ENCODE measurements at places on chromosomes 1 and 21. TPM values are rescaled to one million over a fixed set of nuclear protein-coding genes. Genes with fewer than 3 reads are reported as not detected.

GRCh38 chr1:178594133-178594532, 81.2 kb downstream of the TEX35 start:
- DNase-seq, result no peak

DNA sequence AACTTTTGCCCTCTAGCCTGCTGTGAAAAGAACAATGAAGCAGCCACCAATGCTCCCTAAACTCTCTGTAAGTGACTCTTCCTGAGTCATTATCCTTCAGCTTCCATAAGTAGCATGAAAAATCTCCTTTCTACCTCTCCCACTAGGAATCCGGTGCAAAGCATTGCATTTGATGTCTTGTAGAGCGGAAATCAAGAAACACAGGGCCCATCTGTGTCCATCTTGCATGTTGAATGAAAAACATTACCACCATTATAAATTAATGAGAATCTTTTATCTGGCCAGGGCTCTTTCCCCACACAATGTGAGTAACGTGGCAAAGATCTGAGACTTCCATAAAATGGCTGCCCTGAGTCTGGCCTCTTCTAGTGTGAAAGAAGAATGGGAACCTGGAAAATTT, 324.4 kb downstream of the ADGRL2 start:
- DNase-seq, result no peak

The COL9A2 gene
- 0.32 TPM for polyA plus RNA-seq

The KIF21B gene
- 1.4 TPM for polyA plus RNA-seq

DNA sequence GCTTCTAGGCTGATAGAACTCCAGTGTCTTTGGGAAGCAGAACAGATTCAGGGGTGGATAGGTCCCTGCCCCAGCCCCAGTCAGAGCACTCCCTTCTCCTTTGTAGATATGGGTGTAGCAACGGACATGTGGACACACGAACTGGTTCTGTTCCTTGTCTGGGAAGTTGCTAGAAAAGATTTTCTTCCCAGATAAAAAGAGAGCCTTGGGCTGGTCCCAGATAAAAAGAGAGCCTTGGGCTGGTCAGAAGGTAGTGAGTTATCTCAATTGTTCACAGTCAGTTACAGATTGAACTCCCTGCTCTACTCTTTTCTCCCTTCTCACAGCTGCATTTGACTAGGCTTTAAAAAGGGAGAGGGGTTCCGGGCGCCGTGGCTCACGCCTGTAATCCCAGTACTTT, 7.4 kb upstream of the EFNA1 start:
- no peak for DNase-seq

The PROK1 gene
- not detected for polyA plus RNA-seq

The SIK1 gene
- 14.0 TPM for polyA plus RNA-seq

- no peak for DNase-seq
Observed at GRCh38 chr1:63674865-63675419, 81.7 kb downstream of the PGM1 start.

DNA sequence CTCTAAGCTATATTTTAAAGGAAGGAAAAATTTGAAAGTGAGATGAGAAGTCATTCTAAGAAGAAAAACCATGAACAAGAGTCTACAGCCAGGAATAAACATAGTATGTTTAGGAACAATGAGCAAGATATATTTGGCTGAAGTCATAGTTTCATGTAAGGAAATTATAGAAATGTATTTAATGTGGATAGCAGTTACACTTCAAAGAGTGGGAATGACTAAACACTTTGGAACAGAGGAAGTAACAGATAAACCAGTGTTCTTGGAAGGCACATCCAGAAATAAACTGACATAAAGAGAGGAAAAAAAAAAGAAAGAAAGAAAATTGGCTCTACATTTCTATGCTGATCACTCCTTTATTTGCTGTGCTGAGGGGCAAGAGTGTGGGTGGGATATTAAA, 18.0 kb downstream of the C8A start:
- no peak for DNase-seq

The BARHL2 gene
- polyA plus RNA-seq, result not detected

- no peak for DNase-seq
Observed at GRCh38 chr21:45972716-45973474, 8.7 kb upstream of the COL6A1 start.

DNA sequence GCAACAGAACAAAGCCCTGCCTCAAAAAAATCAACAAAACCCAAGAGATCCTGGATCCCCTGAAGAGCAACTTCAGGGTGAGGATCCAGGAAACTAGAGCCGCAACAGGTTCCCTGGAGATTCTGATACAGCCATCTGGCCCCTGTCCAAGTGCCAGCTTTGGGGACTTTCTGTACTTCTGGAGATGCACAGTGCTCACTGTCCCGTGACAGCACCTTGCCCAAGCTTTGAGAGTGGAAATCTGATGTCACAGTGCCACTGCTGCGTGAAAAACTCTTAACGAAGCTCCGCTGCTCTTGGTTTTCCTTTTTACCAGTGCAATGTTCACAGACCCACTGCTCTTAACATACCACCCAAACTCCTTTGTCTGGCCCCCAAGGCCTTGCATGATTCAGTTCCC, 26.3 kb downstream of the STK40 start:
- no peak for DNase-seq

DNA sequence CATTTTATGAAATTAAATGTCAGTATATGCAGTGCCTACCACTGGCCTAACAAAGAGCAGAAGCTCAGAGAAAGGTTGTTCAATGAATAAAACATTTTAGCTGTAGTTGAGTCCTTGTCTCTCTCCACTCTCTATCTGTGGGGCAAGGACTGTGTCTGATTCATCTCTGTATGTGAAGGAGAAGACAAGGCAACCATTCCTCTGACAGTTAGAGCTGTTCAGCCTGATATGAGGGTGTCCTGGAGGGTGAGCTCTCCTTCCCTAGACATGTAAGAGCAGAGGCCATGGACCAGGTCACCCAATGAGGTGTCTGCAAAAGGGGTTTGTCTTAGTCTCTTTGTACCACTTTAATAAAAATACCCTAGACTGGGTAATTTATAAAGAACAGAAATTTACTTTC, 4.5 kb upstream of the PDZK1IP1 start:
- no peak for DNase-seq

The SYT2 gene
- polyA plus RNA-seq, result 0.01 TPM

The THEM5 gene
- polyA plus RNA-seq, result not detected

DNA sequence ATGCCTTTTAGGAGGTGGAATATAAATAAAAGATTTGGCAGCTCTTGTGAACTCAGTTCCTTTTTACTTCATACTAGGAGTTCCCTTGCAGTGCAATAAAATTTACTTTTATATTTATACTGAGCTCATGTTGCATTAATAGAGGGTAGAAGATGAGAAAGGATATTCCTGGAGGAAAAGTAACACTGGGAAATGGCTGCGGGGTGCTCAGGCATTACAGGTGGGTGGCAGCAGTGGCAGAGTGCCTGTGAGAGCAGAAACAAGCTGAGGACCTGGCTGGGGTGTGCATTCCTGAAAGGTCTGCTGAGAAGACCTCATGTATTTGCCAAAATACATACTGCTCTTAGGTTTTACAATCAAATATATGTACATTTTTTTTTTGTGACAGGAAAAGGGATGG, 126.9 kb downstream of the COQ8A start:
- DNase-seq, result no peak

GRCh38 chr1:36420836-36421317, 23.2 kb upstream of the LSM10 start:
- peak; percentile 42 for DNase-seq

Measured in A549 (cell line).